ENCODE measurements at places on chromosomes 1 and 21.
A peak's percentile ranks its signal among the peaks of the same experiment; 100 is the strongest.

DNA sequence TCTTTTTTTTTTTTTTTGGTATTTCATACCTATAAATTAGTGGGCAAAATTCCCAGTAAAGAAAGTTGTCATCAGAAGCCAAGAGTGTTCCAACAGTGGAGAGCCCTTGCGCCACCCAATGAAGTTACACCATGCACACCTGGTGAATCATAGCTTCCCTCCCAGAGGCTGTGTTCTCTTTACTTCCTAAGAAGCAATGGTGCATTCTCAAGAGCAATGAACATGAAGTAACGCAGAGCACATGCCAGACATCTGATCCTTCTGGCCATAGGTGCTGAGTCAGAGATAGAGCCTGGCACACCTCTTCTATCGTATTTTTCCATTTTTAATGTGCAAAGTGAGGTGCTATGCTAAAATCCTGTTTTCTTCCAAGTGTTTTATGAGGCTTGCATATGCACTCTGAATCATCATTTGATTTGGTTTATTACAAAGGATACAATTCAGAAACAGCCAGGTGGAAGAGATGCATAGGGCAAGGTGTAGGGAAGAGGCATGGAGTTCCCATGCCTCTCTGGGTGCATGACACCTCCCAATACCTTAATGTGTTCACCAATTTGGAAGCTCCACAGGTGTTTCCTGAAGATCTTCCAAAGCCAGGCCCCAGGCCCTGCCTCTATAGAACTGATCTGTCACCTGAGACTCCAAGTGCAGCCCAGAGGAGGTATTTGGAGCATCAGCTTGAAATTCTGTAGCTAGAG is 408.0 kb downstream of the SIPA1L2 start:
- DNase-seq: no peak

DNA sequence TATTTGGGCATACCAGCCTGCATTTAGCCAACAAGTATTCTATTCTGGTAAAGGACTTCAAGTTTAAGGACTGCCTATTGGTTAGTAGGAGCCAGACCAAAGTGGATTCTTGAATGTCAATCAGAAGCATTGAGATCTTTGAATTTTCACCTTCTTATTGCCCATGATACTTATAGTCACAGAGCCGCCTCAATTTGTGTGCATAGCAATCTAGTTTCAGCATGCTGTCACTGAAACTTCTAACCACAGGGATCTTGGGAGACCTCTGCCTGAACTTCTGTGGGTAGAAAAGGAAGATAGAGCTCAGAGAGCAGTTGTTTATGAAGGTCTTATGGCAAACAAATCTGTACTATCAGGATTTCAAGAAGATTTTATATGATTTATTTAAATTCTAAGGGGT is 501.4 kb upstream of the USP24 start:
- no peak for DNase-seq

DNA sequence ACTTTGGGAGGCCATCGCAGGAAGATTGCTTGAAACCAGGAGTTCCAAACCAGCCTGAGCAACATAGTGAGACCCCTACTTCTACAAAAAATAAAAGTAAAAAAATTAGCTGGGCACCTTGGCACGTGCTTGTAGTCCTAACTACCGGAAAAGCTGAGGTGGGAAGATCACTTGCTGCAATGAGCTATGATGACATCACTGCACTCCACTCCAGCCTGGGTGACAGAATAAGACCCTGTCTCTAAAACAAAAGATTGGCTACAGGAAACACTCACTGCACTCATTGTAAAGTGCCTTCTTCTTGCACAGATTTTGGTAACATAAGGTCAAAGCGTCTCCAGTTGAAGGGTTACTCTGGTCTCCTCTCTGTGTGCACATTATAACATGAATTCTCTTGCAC is 305.7 kb downstream of the TM2D1 start:
- DNase-seq: no peak

- no peak for DNase-seq
These were observed 19.6 kb upstream of the DUSP10 start for GRCh38 chr1:221761354-221762002.

GRCh38 chr21:18771845-18772380 is 368.3 kb upstream of the TMPRSS15 start:
- DNase-seq: no peak

DNA sequence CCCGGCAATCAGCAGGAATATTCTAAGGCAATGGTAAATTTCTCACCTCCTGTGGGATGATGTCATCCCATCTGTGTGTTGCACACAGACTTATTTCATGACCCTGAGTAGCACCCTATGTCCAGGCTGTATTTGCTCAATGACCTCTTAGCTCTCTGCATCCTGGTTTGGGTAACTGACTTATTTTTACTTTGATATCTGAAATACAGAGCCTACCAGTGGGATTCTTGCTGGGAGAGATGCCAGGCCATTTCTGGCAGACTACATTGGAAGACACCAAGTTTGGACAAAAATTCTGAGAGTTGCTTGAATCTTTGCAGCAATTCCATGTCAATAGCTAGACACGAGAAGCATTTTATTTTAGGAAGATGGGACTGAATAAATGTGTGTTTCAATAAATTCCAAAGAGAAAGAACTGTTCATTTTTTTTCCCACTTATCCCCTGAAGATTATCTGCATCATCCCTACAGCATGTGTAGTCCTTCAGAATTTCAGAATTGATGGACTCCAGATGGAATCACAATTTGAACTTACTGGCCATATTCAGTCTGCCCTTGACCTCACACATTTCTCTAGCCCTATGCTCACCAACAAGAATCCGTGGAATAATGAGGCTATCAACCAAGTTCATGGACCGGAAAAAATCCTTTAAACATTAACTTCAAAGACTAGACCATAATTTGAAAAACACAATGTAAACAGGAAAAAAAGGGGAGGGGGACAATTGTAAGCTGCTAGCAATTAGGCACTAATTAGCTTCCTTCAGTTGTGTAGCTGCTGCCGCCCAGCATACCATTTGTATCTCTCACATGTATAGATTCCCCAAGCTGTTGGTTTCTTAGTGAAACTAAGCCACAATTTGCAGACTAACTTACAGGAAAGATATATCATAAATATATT is 226.5 kb downstream of the HMCN1 start:
- no peak for DNase-seq

- DNase-seq: no peak
These were observed 10.4 kb upstream of the SRARP start for GRCh38 chr1:15993666-15994065.

GRCh38 chr1:175250027-175250426 is 57.5 kb upstream of the KIAA0040 start:
- no peak for DNase-seq

GRCh38 chr1:207752456-207752998 is 673 bp downstream of the CD46 start:
- peak; percentile 14 for DNase-seq

DNA sequence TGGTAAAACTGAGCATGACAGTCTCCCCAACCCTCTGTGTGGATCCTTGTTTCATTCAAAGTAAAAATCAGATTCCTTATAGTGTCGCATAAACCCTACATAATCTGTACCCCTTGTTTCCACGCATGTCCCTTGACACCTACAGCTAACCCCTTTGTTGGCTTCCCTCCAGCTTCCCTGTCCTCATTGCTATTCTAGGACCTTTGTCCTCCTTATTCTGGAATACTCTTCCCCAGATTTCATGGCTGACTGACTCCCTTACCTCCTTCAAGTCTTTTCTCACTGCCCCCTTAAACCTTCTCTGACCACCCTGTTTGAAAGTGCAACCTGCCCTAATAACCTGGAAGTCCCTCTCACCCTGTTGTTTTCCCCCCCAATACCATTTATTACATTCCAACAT is 4.0 kb downstream of the RNF11 start:
- DNase-seq: no peak

GRCh38 chr1:162639718-162640117 is 7.5 kb downstream of the DDR2 start:
- DNase-seq: no peak

DNA sequence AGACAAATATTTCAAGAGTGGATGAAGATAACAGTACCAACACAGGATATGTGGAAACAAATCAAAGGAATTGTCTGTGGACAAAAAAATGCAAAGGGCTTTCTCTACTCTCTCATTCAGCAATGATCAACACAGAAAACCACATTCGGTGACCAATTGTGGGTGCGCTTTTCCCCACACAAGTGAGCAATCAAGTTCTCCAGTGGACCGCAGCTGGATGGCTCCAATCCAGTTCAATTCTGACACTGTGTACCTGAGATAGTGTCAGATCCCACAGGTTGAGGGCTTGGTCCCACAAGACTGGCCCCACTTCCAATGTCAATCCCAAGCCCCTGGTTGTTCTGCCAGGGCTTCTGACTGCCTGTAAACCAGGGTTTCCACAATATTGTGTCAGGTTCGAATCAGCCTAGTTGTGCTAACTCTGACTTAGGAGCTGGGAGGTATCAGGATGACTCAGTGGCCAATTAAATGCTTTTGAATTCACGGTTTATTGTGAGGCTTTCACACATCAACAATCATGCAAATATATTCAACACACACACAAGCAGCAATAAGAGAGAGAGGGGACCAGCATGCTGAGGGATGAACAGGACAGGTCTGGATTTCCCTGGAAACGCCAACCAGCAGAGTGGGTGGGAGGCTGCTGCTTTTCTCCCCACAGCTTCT is 87.0 kb upstream of the BTG3 start:
- no peak for DNase-seq

DNA sequence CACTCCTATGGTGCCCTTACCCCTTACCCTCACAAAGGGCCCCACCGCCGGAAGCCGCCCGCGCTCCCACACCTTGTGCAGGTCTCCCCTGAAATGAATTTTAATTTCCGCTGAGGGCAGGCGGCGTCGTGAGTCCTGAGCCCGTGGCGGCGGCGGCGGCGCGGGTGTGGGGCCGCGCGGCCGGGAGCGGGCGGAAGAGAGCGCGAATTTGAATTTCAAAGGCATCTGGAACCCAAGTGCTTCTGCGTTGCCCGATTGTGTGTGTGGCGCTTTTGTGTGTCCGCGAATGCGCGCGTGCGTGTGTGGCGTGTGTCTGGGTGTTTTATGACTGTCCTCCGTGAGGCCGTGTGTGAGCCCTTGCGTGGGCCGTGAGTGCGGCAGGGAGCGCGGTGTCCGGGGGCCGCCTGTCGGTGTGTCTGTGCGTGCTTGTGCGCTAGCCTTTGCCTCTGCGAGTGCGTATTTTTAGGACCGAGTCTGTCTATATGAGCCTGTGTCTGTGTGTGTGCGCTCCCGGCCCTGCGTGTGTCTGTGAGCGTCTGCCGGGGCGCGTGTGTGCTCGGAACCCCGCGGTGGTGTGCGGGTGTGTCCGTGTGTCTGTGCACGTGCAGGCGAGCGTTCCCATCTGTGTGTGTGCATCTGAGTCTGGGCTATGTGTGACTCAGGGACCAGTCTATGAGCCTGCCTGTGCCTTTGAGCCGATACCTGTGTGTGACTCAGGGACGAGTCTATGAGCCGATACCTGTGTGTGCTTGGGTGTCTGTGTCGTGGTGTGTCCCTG is 7.9 kb upstream of the ADGRB2 start:
- no peak for DNase-seq

GRCh38 chr1:180743868-180744267 is 112.0 kb downstream of the XPR1 start:
- no peak for DNase-seq

Measured in dorsolateral prefrontal cortex (tissue), 122 donors.